Germinal center (tissue), 1 donor: ENCODE measurements at places on chromosomes 12 and 14.

DNA sequence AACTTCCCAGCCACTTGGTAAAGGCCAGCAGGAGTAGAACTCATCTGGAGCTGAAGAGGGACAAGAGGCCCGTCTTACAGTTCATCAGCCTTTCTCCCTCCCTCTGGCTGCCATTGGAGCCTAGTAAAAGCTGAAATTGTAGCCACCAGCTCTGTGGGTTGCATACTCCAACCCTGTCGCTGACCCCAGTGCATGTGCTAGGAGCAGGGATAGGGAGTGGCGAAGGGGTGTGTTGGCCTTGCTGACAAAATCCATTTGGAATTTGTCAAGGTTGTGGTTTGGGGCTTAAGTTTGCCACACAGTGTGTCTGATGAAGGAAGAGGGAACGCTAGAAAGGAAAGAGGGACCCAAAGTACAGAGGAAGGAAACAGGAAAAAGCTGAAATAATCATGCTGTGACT is 4.0 kb upstream of the ARF3 start:
- DNase-seq: no peak

GRCh38 chr12:92110083-92110640 is 35.5 kb downstream of the BTG1 start:
- no peak for DNase-seq

DNA sequence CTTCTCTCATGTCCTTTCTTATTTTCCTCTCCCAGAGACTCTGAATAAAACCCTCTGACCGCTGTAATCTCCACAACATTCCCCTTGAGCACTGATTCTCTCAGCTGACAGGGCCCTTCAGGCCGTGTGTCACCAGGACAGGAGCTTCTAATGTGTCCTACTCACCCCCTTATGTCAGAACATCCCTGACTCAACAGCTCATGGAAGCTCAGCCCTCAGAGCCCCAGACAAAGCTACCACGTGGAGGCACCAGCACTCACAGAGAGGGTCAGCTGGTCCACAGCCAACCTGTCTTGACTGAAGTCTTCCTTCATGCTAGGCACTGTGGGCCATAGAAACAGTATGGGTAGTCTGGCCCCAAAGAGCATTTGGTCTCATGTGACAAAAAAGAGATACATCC is 49.8 kb downstream of the SMUG1 start:
- DNase-seq: no peak

- DNase-seq: peak; percentile 93
Observed at GRCh38 chr12:64403707-64404469, at the start of gene XPOT. XPOT (plus strand) TSS chr12:64404392; CDS start chr12:64410036, 5,644 bp downstream.

- peak; percentile 52 for DNase-seq
Observed at GRCh38 chr14:51202914-51203665, 37.0 kb upstream of the TMX1 start.
